ENCODE measurements at places on chromosomes 5 and 9.

DNA sequence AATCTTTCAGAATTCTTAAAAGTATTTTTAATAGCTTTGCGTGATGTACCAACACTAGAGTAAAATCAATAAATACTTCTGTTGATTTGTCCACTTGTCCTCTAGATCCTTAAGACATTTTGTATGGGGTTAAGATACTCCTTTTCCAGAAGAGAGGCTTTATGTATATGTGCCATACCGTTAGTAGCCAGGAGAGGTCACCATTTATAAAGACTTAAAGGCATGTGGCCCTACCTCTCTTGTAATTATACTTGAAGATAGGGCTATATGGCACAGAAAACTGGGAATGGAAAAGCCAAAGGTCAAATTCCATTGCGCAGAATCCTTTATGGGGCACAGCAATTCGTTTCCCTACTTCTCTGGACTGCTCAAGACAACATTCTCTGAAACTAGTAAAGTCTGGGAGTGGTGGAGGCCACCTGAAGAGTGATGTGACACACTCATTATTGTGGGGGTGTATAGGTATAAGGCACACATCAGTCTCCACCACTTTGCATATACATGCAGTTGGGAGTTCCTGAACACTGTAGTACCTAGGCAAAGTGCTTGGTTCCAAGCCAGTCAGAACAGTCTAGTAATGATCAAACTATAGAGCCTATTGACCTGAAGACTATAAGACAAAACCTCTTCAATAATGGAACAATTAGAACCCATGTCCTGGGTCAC is 140.1 kb upstream of the FBXL17 start:
- DNase-seq, result no peak

GRCh38 chr5:60497706-60498500 is 202.1 kb downstream of the DEPDC1B start:
- DNase-seq, result no peak

DNA sequence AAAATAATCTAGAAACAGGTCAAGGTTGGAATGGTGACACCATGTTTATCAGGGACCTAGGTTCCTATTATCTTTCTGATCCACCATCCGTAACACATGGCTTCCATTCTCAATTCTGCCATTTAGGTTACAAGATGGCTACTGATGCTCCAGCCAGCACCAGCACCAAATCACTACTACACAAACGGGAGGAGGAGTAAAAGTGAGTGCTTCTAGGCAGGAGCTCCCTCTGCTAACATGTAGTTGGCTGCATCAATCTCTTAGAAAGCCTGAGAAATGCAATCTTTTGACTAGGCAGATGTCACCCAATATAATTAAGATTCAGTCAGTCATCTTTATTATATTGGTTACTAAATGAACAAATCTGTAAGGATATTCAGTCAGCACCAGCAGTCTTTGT is 515.9 kb downstream of the RAB3C start:
- DNase-seq, result no peak

DNA sequence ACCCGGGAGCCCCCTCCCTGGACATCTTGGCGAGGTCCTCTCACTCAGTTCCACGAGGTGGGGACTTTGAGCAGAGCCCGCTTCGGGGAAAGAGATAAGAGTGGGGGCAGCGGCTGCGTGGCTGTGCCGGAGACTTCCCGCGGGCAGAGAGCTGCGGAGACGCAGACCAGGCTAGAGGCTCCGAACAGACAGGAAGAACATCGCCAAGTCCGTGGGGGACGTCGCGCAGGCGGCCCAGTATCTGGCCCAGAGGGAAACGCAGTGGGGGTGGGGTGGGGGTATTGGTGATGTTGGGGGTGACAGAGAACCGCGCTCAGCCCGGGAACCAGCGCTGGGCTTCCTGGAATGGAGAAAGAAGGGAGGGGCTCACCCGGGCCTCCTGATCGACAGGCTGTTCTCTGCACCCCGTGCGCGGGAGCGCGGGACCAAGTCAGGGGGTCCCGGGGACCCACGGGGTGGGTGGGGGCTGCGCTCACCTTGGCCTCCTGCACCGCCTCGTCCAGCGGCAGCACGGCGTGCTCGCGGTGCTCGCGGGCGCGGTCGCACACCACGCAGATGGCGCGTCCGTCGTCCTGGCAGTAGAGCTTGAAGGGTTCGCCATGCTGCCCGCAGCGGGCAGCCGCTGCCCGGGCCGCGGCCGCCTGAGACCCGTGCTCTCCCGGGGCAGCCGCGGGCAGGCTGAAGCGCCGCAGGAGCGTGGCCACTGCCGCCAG is 727 bp downstream of the TRIM7 start:
- DNase-seq, result no peak

DNA sequence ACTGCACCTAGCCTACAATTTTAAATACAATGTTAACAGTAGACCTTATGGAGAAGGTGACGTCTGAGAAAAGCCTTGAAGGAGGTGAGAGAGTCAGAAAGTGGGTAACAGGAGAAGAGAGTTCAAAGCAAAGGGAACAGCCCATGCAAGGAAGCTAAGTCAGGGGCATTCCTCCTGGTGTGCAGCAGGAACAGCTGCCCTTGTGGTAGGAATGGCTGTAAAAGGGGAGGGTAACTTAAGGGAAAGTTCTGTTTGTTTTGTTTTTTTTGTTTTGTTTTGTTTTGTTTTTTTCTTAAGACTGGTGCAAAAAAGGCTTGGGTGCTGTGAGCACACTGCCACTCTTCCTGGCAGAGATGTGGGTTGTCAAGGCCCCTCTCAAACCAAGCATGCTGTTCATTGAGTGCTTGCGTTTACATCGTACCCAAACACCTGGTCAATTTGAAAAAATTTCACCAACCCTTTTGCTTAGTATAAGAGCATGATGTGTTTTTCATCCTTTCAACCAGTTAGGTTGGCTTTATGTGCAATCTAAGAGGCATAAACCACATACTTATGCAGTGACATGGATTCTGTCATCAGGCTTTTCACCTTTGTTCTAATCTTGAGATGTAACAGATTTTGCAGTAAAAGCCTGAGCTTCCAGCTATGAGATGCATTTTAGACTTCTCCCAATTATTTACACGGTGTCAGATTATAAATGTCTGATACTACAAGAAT is 279.7 kb downstream of the GLIS3 start:
- no peak for DNase-seq

GRCh38 chr9:38638881-38639576 is 18.6 kb upstream of the ANKRD18A start:
- DNase-seq, result no peak

All from frontal cortex (tissue), 4 donors.